ENCODE measurements at places on chromosomes 3 and 15. TPM values are rescaled to one million over a fixed set of nuclear protein-coding genes. Genes with fewer than 3 reads are reported as not detected.

Gene CFAP44
- total RNA-seq: 2.1 TPM

Gene BTLA
- not detected for total RNA-seq

Gene ARNT2
- total RNA-seq: 3.7 TPM

Gene MESP2
- total RNA-seq: 0.75 TPM

Gene TRH
- total RNA-seq: not detected

Gene IMPG2
- 0.44 TPM for total RNA-seq

Gene CADM2
- total RNA-seq: not detected

Gene ANKUB1
- not detected for total RNA-seq

Gene PAK6
- under 0.01 TPM for total RNA-seq

Gene ITGA11
- 2.8 TPM for total RNA-seq

Gene CAMK2N2
- total RNA-seq: 0.25 TPM

Gene GBE1
- 198 TPM for total RNA-seq

Gene RASGRP1
- total RNA-seq: 0.22 TPM

Gene PLD1
- total RNA-seq: 16.7 TPM

Gene C3orf52
- total RNA-seq: 17.2 TPM

Gene TRPM1
- total RNA-seq: not detected

Gene ATP13A5
- not detected for total RNA-seq

Gene BFSP2
- total RNA-seq: not detected

Gene C3orf18
- total RNA-seq: 20.2 TPM

Gene DUOXA2
- not detected for total RNA-seq

Gene NDN
- 59.1 TPM for total RNA-seq

Gene EIF2B5
- total RNA-seq: 57.3 TPM

Gene SLC27A2
- total RNA-seq: 0.22 TPM

Gene COLQ
- 0.75 TPM for total RNA-seq

Gene STRIT1
- total RNA-seq: not detected

Gene RBM15B
- total RNA-seq: 41.9 TPM

Gene ST6GAL1
- total RNA-seq: 0.11 TPM

Gene NOX5
- 0.25 TPM for total RNA-seq

Gene SLC7A14
- total RNA-seq: 0.44 TPM

Gene ABHD17C
- 3.0 TPM for total RNA-seq

Gene TTC23
- total RNA-seq: 22.0 TPM

Gene THRB
- total RNA-seq: 0.77 TPM

Gene MOBP
- under 0.01 TPM for total RNA-seq

Gene ACTC1
- total RNA-seq: not detected

Gene CCDC39
- total RNA-seq: 0.12 TPM

Gene WNT5A
- 4.4 TPM for total RNA-seq

Gene FOXL2NB
- 10.4 TPM for total RNA-seq

Gene MEGF11
- not detected for total RNA-seq

Gene SEMA7A
- total RNA-seq: 49.2 TPM

Gene UBL7
- 29.5 TPM for total RNA-seq

Gene LRRC2
- total RNA-seq: 7.4 TPM

Gene SKOR1
- 0.12 TPM for total RNA-seq
